Fibroblast of skin of abdomen (primary cell): ENCODE measurements at places on chromosomes 16 and 17.
A peak's percentile ranks its signal among the peaks of the same experiment; 100 is the strongest.

DNA sequence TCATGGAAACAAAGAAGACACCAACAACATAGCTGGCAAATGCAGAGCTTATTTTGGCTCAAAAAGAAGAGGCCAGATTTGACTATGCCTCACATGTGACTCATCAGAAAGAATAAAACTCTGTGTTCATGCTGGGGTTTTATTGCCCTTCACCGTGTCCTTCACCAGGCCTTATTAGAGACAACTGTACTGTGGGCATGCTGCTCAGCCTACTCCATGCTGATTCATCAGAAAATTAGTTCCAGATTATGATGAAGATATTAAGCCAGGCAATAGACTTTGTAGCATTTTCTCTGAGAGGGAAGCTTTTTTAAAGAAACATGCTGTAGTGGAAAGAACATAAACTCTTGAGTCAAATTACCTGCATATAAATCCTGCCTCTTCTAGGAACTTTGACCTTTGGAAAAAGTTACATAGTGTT, 89.8 kb downstream of the CYB561 start:
- DNase-seq, result peak; percentile 97

GRCh38 chr17:38429476-38430100, 1.3 kb downstream of the ARHGAP23 start:
- no peak for DNase-seq

GRCh38 chr17:42754782-42755181, 6.2 kb upstream of the RAMP2 start:
- DNase-seq, result no peak

DNA sequence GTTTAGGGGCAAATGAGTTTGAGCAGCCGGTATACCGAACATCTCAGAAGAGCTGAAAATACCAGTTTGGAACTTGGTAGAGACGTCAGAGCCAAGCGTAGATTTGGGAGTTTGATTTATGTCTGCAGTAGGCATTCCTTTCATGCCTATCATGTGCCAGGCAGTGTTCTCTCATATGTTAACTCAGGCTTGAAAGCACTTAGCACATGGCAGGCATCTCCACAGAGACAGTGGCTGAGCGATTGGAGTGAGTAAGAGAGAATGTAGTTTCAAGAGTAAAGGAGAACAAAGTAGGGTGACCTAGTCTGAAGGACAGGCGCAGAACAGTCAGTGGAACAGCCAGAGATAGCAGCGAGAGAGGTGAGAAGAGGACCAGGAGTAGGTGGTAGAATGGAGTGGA, 207.0 kb downstream of the FTO start:
- DNase-seq, result no peak

- no peak for DNase-seq
These were observed 6.9 kb upstream of the DBNDD1 start for GRCh38 chr16:90026135-90026534.

GRCh38 chr17:19672009-19672750, 23.6 kb downstream of the ALDH3A2 start:
- no peak for DNase-seq

GRCh38 chr17:69733171-69734012, 318.9 kb downstream of the MAP2K6 start:
- peak; percentile 62 for DNase-seq

DNA sequence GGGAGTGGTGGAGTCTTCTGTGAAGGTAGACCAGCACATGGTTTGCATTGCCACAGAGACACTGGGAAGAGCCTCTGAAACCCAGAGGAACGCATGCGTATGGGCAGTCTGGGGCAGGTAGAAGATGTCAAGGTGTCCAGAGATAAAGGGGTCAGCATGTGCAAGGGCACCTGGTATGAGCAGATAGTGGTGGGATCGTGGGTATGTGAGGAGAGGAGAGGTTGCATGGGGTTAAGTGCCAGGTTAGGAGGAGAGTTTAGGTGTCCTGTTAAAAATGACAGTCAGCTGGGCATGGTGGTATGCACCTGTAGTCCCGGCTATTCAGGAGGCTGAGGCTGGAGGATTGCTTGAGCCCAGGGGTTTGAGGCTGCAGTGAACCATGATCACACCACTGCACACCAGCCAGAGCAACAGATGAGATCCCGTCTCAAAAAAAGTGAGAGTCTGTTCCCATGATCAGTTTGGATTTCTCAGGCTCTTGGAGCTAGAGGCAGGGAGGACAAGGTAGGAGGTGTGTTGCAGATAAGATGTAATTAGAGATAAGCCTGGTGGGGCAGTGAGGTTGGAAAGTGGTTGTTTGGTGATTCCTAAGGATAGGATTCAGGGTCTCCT, 3.0 kb downstream of the PYCARD start:
- no peak for DNase-seq

GRCh38 chr16:83118365-83118764, 491.6 kb downstream of the CDH13 start:
- DNase-seq, result peak; percentile 90

GRCh38 chr17:74386386-74386785, 19.1 kb downstream of the GPR142 start:
- DNase-seq, result no peak

DNA sequence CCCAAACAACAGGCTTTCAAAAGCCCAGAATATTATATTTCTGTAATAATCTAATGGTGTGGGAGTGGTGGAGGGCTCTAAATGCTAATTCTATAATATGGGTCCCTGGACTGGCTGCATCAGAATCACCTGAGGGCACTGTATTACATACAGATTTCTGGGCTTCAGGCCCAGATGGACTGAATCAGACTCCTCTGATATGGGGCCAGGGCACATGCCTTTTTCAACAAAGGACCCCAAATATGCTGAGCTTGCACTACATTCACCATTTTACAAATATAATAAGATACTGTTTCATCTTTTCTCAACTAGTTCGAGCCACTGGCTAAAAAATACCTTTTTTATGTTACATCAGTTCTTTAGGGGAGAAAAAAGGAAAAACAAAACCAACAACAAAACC, 309.7 kb downstream of the MAP2K6 start:
- no peak for DNase-seq

DNA sequence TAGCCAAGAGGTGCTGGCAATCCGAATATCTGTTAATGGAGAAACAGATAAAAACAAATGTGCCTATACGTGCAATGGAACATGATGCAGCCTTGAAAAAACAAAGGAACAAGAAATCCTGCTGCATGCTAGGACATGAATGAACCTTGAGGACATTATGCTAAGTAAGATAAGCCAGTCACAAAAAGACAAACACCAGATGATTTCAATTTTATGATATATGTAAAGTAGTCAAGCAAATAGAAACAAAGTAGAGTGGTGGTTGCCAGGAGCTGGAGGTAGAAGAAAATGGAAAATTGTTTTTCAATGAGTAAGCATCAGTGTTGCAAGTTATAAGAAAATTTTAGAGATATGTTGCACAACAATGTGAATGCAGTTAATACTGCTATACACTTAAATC, 409.7 kb upstream of the CDH8 start:
- DNase-seq, result peak; percentile 11

GRCh38 chr17:62111562-62112171, 46.6 kb upstream of the MED13 start:
- DNase-seq, result no peak

DNA sequence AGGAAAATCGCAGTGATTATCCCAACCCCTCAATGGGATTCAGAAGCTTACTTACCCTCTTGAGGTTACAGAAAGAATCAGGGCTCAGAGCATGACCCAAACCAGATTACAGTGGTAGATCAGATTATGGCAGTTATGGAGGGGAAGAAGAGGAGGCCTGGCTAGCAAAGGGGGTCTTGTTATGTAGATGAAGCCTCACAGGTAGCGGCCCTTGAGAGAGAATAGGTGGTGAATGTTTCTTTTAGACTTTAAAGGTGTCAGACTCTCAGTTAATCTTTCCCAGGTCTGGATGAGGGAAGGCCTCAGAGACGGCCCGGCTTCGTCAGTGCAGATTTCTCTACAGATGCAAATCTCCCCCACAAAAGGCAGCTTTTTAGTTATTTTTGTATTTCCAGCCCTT, 15.6 kb downstream of the RNF112 start:
- DNase-seq, result no peak

DNA sequence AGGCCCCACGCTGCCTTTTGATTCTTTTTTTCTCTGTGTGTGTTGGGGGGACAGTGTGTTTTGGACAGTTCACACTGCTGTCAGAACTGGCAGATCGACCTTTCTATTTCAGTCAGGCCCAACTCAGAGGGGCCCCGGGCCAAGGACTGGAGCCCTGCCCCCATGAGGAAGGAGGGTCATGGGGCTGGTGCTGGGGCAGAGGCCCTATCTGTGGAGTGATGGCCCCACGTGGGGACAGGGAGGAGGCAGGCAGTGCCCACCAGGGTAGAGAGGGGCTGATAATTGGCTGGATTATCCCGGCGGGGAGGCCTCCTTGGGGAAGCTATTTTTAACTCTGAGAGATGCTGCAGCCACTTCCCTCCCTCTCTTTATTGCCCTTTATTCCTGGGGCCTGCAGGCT, 5.7 kb upstream of the KCNJ12 start:
- no peak for DNase-seq

DNA sequence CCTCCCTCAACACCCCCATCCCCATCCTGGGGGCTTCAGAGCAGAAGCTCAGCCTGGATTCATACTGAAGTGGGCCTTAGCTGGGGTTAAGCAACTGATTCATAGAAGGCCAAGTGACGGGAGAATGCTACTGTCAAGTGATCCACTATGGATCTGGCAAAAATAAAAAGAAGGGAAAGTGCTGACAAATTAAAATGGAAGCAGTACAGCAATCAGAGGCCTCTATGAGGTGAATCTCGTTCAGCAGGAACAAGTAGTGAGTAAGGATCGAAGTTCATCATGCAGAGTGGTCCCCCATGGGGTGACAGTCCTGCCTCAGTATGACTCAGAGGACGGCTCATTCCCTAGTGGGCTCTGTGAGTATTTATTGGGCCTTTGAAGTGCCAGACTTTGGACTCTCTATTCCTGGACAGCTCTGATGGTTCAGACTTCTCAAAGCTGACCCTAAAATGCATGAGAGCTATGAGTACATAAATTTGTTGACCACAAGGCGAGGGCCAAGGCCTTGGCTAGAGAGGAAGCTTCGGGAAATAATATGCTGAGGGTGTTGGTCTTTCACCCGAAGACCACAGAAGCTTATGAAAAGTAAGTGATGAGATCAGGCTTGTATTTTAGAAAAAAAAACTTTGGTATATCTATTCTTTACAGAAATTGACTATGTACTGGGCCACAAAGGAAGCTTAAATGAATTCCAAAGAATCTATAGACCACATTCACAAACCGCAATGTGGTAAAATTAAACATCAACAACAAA, 5.3 kb upstream of the NSMCE1 start:
- peak; percentile 25 for DNase-seq

DNA sequence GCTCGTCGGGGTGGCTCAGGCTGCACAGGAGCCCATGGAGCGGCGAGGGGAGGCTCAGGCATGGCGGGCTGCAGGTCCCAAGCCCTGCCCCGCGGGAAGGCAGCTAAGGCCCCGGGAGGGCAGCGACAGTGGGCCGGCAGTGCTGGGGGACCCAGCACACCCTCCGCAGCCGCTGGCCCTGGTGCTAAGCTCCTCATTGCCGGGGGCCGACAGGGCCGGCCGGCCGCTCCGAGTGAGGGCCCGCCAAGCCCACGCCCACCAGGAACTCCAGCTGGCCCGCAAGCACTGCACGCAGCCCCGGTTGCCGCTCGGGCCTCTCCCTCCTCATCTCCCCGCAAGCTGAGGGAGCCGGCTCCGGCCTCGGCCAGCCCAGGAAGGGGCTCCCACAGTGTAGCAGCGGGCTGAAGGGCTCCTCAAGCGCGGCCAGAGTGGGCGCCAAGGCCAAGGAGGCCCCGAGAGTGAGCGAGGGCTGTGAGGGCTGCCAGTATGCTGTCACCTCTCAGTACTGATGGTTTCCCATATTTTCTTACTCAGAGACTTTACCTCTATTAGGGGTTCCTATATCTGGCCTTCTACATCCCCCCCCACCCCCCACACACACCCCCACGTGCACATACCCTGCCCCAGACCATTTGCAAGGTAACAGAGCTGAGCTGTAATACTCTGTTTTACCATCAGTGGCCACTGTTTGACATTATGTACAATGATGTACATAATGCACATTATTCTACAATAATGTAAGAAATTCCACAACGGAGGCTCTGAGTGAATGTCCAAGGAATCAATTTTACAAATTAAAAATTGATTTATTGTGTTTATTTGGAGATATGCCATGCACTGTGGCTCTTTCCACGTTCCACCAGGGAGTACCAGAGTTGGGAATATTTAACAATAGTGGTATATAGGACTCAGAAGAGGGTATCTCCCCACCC, 3.7 kb upstream of the VAT1L start:
- no peak for DNase-seq

- no peak for DNase-seq
These were observed 43.7 kb downstream of the HSBP1 start for GRCh38 chr16:83851473-83851872.
